Stimulated activated CD8-positive, alpha-beta memory T cell treated with anti-CD3 and anti-CD28 coated beads, Interleukin-4, amount 100 ng/mL, for 4 hours (primary cell): ENCODE measurements at places on chromosomes 11 and 22.

GRCh38 chr22:23691748-23692423 is 1.1 kb downstream of the RGL4 start:
- DNase-seq = no peak

- DNase-seq = no peak
Observed at GRCh38 chr11:112644410-112645131, 316.6 kb upstream of the NCAM1 start.

GRCh38 chr11:57763568-57763967 is 2.0 kb downstream of the CTNND1 start:
- no peak for DNase-seq

- DNase-seq = no peak
Observed at GRCh38 chr22:18991821-18992442, 55.8 kb upstream of the PRODH start.

- DNase-seq = no peak
Observed at GRCh38 chr11:108757630-108758029, 92.8 kb downstream of the DDX10 start.

DNA sequence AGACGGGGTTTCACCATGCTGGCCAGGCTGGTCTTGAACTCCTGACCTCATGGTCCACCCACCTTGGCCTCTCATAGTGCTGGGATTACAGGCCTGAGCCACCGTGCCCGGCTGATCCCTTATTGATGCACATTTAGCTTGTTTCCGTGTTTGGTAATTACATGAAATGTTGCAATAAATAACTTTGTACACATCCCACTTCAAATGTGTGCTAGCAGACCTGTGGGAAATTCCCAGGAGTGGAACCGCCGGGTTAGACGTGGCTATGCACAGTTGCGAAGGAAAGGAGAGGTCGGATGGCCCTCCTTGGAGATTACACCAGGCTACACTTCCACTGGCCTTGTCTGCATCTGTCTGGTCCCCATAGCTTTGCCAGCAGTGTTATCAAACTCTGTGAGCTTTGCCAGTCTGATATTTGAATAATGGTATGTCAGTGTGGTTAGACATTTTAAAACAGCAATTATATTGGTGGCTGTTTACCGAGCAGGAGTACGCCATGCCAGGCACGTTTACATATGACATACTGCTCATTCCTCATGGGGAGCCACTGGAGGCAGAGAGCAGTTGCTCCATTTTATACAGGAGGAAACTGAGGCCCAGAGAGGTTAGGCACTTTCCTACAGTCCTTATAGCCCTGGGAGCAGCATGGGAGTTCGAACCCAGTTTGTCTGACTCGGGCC is 27.2 kb upstream of the SYT7 start:
- DNase-seq = no peak

DNA sequence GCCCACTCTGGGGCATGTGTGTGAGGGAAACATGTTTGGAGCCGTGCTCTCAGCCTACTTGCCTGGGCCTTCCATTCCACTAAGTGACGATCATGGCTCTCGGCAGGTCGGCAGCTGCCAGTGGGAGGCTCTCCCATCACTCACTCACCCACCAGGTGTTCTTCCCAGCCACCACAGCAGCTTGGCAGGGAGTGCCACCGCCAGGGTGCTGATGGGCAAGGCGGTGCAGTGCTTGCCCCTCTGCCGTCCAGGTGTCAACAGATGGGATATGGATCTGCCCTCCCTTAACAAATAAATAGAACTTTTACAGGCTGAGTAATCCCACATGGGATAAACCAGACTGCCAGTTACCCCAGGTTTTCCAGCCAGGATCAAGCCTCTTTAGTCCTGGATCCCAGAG is 205.5 kb upstream of the TMEM45B start:
- DNase-seq = no peak

- no peak for DNase-seq
Observed at GRCh38 chr11:65882120-65883057, 2.8 kb downstream of the CTSW start.

GRCh38 chr11:60155931-60156330 is 27.0 kb downstream of the MS4A6A start:
- DNase-seq = no peak

GRCh38 chr11:19218786-19219460 is 17.1 kb upstream of the CSRP3 start:
- DNase-seq = no peak

- no peak for DNase-seq
Observed at GRCh38 chr11:78967811-78968210, 393.1 kb upstream of the NARS2 start.

GRCh38 chr11:8252388-8252787 is 11.3 kb downstream of the LMO1 start:
- DNase-seq = no peak

DNA sequence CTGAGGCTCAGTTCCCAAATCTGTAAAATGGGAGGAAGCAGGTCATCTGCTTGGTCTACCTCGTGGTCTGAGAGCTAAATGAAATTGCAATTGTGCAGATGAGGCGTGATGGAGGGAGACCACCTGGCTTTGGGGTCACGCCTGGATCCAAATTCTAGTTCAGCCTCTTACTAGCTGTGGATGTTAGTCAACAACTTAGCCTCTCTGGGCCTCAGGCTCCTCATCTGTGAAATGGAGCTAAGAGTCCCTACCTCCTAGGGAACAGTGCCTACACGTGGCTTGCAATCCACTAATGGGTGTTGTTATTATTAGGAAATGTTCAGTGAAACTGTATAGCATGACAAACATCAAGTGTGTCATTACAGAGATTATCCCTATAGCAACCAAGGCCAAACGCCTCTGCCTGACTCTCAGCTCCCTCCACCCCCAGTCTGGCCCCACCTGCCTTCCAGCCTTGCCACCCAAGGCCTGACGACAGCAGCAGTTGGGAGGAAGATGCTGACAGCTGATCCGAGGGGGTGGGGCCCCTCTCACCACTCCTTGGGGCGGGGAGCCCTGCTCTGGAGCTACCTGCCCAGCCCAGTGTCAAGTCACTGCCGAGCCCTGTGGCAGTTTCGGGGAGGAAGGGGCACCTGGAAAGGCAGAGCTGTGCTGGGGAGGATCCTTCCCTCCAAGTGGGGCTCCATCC is 1.7 kb upstream of the RHOD start:
- DNase-seq = no peak

- no peak for DNase-seq
Observed at GRCh38 chr11:14315130-14315529, 43.9 kb downstream of the RRAS2 start.

DNA sequence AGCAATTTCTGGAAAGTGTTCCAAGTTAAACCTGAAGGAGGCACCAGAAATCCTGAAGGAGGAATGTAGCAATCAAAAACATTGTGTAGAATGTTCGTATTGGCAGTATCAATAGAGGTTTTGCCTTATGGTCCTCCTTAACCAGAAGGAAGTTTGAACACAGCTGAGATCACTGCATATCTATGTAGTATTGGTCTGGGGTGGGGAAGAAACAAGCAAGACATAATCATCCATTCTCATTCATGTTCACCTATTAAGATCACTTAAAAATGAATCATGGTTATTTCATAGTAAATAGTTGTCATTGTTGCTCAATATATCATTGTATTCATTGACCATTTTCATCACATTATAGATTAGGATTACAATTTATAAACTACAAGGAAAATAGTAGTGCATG is 160.5 kb downstream of the DDX10 start:
- no peak for DNase-seq

DNA sequence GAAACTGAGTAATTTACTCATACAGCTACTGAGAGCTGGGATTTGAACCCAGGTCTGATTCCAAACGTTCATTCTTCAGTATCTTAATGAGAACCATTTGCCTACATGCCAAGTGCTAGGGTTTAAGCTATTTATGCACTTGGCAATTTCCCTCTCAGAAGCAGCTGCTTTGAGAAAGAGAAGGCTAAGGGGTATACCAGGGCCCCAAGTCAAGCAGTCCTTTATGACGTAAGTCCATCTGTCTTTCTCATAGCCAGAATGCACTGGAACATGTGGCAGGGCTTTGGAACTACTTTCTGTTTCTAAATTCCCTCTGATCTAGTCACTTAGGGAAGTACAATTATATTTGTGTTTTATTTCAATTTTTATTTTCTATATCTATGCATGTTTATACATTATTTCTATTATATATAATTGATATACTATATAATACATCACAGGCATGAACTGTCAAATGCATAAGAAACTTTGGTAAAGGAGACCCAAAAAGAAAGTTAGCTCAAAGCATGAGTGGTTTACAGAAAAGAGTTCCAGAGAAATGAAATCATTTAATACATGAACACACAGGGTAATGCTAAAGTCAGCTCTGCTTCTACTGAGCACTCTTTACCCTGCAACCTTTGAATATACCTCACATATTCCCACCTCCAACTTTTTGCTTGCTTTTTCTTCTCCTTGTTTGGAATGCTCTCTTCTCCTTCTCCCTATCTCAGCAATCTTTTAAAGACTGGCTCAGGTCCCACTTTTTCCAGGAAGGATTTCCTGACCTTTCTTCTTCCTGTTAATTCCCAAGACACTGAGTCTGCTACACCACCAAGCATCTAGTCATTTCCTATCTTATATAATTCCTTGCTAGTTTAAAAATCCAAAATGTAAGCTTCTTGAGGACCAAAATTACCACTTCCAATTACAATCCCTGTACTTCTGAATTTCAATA is 80.5 kb upstream of the GDPD4 start:
- no peak for DNase-seq

DNA sequence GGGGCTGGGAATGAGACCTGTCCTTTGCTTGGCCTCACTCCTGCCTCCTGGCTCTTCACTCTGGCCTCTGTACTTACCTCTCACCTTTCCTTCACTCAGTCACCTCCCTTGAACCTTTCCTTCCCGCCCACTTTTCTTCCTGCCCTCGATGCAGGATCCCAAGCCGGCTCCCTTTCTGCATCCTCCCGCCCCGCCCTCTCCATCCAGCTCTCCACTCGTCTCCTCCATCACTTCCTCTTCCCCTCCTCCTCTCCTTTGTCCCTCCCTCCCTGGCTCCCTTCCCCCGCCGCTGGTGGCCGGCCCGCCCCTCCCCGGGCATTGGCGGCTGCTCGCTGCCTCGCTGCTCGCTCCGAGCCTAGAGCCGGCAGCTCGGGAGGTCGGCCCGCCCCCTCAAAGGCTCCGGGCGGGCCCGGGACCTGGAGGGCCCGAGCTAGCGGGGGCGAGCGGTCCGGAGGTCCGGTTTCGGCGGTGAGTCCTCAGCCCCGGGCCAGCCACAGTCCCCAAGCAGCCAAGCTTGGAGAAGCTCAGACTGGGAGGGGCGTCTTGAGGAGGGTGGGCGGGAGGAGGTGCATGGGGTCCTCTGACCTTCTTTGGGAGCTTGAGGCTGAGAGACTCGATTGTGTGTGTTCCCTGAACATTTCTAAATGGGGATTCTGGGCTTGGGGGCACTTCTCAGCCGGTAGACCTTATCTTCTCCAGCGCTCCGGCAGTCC is 13.8 kb downstream of the PHLDB1 start:
- no peak for DNase-seq

- DNase-seq = no peak
Observed at GRCh38 chr11:57946628-57947027, 77.1 kb upstream of the OR9Q1 start.

DNA sequence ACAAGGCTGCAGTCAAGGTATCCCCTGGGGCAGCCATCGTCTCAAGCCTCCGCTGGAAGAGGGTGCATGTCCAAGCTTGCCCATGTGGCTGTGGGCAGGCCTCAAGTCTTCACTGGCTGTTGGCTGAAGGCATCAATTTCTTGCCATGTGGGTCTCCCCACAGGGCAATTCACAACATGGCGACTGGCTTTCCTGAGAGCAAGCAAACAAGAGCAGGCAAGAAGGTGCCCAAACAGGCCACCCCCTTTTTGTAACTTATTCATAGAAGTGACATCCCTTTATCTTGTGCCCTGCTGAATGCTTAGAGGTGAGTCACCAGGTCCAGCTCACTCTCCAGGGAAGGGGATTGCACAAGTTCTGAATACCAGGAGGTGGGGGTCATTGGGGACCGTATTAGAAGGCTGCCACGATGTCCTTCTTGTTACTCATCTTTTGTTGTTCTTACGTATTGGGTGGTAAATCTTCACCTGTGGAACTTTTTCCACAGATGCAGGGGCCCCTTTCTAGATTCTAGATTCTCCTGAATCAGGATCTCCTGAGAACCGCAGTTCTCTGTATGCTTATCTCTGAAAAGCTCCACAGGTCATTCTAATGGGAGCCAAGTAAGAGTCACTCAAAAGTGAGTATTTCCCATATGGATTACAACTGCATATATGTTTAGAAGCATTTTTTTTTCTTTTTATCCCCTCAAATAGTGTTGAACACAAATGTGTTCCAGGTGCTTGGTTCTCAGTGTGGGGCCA is 44.2 kb upstream of the MICAL2 start:
- DNase-seq = no peak

GRCh38 chr11:118229274-118229847 is 4.5 kb upstream of the JAML start:
- no peak for DNase-seq

- no peak for DNase-seq
Observed at GRCh38 chr22:23059284-23059948, 10.9 kb upstream of the GNAZ start.

- DNase-seq = no peak
Observed at GRCh38 chr11:133947321-133947756, 9.4 kb downstream of the IGSF9B start.

DNA sequence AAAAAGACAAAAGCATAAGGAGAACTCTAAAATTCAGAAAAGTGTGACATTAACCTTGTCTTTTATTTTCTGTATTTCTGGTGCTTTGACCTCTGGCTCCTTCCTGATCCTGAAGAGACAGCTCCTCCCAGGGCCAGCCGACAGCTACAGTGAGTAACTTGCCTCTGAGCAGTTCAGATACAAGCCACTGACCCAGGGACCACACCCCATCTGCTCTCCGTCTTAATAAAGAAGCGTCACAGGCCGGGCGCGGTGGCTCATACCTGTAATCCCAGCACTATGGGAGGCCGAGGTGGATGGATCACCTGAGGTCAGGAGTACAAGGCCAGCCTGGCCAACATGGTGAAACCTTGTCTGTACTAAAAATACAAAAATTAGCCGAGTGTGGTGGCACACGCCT is 6.5 kb downstream of the MLC1 start:
- DNase-seq = no peak

- no peak for DNase-seq
Observed at GRCh38 chr22:30434843-30435242, 9.3 kb downstream of the MTFP1 start.
